ENCODE measurements at places on chromosomes 7 and 10. TPM values are rescaled to one million over a fixed set of nuclear protein-coding genes. Genes with fewer than 3 reads are reported as not detected.

DNA sequence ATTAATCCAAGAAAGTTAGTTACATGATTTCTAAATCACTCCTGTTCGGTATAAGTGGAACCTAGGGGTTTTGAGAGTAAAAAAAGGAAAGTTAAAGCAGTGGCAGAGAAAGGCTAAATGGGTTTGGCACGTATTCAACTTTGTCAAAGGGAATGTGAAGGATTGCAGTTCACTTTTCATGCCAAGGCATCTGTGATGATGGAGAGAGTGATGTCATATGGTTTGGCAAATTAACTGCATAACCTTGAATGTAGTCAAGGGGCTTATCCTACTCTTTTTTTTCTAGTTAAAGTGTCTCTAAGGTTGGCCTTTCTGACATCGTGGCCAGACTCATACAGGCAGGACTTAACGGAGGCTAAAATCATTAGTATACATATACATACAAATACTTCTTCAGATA lies 277.8 kb downstream of the EXOC4 start:
- DNase-seq = peak; percentile 63

GRCh38 chr10:124568339-124568738 lies 106.7 kb downstream of the LHPP start:
- DNase-seq = no peak

DNA sequence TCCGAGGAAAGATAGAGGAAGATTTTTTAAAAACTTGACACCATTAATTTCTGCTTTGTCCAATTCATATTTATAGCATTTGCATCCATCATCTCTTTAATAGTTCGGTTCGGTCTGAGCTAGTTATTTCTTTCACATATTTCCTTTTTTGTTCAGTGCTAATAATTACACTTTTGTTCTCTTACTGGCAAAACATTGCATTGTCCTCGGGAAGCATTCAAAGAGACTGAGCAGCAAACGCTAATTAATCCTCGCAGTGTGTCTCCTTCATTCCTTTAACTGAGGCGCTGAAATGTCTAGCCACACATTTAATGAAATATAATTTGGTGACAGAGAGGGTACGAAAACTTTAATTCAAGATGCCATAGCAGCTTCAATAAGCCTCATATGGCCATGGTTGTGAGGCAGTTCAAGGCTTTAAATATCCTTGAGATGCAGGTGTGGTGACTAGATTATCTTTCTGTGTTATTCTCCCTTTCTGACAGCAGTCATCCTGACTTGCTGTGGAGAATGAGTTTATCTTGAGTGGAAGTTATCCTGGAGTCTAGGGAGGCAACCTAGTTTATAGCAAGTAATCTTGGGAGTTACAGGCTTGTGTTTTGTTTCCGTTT lies 431.4 kb downstream of the SDK1 start:
- no peak for DNase-seq

- DNase-seq = no peak
These were observed 686.9 kb downstream of the AUTS2 start for GRCh38 chr7:70285187-70285586.

DNA sequence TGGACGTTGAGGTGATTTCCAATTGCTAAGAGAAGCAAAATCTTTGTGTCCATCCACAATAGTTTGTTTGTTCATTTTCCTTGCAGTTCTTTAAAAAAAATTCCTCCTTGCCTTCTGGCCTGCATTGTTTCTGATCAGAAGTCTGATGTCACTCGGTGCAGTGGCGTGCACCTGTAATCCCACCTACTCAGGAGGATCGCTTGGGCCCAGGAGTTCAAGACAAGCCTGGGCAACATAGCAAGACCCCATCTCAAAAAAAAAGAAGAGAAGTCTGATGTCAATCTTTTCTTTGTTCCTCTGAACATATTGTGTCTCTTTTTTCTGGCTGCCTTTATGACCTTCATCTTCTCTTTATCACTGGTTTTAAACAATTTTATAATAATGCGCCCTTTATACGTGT lies 13.5 kb upstream of the OCM start:
- no peak for DNase-seq

DNA sequence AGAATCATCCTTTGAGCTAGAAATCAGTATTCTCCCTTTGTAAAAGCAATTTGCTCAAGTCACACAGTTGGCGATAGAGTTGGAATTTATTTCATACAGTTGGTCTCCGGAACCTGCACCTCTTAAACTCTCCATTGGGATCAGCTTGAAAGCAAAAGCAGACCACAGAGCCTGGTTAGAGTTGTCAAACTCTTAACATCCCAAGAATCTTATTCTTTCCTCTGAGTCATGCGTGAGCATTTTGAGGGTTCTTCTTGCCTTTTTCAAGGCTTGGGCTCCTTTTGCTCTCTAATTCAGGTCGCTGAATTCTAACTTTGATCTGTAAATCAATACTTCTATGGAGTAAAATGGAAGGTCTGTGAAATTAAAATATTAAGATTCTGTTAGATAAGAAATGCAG lies 19.6 kb upstream of the SCIN start:
- DNase-seq = peak; percentile 28

GRCh38 chr7:43302211-43302711 lies 189.8 kb downstream of the HECW1 start:
- DNase-seq = peak; percentile 49

GRCh38 chr10:119667562-119668328 lies 16.6 kb downstream of the BAG3 start:
- DNase-seq = peak; percentile 98

DNA sequence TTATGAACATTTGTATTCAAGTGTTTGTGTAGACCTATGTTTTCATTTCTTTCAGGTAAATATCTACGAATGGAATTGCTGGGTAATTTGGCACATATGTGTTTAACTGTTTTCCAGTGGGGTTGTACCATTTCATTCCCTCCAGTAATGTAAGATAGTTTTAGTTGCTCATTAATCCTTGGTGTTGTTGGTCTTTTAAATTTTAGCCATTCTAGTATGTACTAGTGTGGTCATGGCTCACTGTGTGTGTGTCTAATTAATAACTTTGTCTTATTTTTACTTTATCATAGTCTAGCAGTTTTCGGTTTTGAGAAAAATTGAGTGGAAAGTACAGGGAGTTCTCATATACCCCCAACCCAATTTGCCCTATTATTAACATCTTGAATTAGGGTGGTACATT lies 278.8 kb downstream of the CAMK1D start:
- DNase-seq = no peak

DNA sequence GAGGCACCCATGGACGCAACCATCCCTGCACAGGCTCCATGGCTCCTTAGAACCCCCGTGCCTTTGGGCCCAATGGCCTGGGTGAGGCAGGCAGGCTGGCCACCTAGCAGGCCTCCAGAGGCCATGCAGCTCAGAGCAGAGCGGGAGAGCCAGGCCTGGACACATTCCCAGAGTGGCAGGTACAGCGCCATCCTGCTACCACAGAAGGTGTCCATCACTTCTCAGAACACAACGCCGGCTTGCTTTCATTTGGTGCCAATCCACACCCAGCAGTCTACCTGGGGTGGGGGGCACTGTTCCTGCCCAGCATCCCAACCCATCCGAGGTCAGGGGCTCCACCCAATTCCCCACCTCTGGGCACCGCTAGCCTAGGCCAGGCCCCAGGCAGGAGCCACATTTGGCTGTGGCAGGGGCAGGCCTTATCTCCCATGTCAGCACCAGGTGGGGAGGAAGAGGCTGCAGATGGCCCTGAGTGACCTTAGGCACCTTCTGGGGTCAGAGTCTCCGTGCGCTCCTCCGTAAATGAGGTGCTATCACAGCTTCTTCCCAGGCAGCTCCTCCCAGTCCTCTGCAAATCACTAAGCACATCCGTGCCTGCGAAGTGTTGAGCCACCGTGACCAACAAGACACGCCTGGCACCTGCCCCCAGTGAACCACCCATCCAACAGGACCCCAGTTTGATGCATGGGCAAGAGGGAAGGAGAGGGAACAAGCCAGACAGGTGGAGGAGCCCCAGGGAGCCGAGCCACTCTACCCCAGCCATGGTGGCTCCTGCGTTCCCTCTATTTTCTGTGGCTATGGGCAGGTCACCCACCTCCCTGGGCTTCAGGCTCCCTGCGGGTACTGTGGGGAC lies 14.2 kb downstream of the KCNH2 start:
- no peak for DNase-seq

DNA sequence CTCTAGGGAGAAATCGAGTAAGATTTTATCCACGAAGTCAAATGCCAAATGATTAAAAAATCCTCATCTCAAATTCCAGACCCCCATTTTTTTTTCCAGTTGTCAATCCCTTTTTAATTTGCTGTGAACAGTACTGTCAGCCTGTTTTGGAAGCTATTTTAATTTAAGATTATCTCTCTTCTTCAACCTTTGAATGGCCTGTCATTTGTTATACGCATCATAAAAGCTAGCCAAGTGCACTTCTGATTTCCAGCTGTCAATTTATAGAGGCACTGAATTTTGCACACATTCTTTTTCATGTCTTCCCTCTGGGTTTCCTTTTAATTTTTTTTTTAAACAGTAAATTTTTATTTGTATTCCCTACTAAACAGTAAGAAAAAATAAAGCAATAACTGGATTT lies 336.4 kb upstream of the HGF start:
- DNase-seq = no peak

GRCh38 chr10:77532068-77532467 lies 105.5 kb downstream of the KCNMA1 start:
- peak; percentile 90 for DNase-seq

- DNase-seq = no peak
These were observed 471 bp downstream of the PFKP start for GRCh38 chr10:3067859-3068179.

DNA sequence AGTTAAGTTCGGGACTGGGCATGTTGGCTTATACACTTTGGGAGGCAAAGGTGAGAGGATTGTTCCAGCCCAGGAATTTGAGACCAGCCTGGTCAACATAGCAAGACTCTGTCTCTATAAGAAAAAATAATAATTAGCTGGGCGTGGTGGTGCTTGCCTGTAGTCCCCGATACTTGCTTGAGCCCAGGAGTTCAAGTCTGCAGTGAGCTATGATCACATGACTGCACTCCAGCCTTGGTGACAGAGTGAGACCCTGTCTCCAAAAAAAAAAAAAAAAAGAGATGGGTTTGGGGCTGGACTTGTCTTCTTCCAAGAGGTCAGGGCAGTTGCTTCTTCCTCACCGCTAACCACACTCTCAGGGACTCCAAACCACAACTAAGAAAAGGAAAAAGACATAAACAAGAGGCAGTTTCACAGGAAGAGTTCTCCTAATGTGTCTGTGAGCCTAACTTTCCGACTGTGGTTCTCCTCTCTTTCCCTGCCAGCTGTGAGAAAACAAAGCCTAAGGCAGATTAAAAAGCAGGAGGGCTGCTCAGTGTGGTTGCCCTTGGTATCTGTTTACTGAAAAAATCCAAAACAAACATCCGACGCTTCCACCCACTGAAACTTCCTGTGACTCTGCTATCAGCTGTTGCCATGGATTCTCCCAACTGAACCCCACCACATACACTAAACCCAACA lies 2.4 kb upstream of the SERPINE1 start:
- peak; percentile 88 for DNase-seq

DNA sequence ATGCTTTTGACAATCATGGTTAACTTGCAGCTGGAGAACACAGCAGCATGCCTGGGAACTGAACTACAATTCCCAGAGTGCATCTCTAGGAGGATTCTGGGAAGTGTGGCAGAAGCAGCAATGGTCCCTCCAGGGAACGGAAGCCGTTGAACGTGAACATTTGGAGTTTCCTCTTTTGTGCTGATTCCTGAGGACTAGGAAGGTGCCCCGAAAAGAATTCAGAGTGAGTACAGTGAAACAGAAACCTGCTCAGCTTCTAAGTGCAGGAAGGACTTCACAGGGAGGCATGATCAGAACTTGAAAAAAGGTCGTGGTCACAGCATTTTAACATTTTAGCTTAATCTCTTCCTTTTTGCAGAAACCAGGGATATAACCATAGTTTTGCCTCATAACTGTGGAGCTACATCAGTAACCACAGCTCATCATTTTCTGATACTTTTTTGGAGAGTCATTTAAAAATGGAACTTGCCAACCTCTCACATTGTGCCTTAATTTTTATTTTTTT lies at the start of gene NUDT13:
Gene NUDT13, plus strand, starts transcription at position 111 of the 505 bp plus-strand sequence. CDS start 3,911 bp downstream, outside the sequence.
- DNase-seq = peak; percentile 73

DNA sequence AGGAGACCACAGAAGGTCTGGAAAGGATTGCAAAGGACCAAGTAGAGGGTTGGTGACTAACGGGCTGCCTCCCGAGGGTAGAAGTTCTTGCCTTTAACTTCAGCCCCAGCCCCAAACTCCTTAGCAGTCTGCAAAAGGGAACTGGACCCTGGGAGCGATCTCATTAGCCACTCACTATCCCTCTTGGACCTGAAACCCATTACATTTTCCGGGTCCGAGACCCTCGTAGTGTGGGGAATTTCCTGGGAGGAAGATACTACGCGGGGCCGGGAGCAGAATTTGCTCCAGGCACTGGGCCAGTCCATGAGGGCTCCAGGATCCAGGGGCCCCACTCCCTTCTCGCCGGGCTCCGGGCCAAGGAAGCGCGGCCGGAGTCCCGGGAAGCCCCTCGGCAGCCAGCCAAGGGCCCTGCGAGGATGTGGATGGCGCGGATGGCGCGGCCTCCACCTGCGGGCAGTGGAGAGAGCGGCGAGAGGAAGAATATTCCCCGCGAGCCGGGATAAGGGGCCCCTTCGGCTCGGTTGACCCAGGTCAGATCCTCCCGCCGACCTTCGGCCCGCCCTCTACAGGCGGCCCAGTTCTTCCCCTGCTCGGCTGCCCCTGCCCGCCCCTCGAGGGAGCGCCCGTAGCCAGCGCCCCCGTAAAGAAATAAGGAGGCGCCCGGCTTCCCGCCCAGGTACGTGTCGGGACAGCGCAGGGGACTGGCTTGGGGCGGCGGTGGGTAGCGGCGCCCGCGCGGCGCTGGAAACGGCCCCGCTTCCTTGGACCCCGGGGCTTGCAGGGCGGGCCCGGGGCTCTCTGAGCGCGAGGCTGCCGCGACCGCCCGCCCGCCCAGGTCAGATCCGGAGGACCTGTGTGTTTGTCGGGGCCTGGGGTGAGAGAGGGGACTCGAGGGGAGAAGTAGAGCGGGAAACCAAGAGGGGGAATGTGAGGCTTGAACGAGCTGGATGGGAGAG lies at the start of gene MYO3A:
Gene MYO3A, plus strand, starts transcription at position 577 of the 956 bp plus-strand sequence. CDS start 17,882 bp downstream, outside the sequence.
- no peak for DNase-seq

GRCh38 chr7:29095631-29096445 lies 50.5 kb downstream of the CPVL start:
- no peak for DNase-seq

GRCh38 chr7:128266883-128267594 lies 26.0 kb downstream of the LEP start:
- peak; percentile 45 for DNase-seq

- no peak for DNase-seq
These were observed 172.9 kb downstream of the SRPK2 start for GRCh38 chr7:105215821-105216220.

GRCh38 chr10:74637685-74638084 lies 188.7 kb upstream of the KAT6B start:
- no peak for DNase-seq

The UTF1 gene
- not detected for total RNA-seq

The GPRIN2 gene
- not detected for total RNA-seq

The CYP2C19 gene
- total RNA-seq = not detected

The WASHC2C gene
- 27.2 TPM for total RNA-seq

The CNTNAP2 gene
- total RNA-seq = not detected

The MICALL2 gene
- 6.6 TPM for total RNA-seq

The NPTX2 gene
- under 0.01 TPM for total RNA-seq

Data from IMR-90 (cell line).